ENCODE measurements at places on chromosomes 1 and 21.
A peak's percentile ranks its signal among the peaks of the same experiment; 100 is the strongest.

DNA sequence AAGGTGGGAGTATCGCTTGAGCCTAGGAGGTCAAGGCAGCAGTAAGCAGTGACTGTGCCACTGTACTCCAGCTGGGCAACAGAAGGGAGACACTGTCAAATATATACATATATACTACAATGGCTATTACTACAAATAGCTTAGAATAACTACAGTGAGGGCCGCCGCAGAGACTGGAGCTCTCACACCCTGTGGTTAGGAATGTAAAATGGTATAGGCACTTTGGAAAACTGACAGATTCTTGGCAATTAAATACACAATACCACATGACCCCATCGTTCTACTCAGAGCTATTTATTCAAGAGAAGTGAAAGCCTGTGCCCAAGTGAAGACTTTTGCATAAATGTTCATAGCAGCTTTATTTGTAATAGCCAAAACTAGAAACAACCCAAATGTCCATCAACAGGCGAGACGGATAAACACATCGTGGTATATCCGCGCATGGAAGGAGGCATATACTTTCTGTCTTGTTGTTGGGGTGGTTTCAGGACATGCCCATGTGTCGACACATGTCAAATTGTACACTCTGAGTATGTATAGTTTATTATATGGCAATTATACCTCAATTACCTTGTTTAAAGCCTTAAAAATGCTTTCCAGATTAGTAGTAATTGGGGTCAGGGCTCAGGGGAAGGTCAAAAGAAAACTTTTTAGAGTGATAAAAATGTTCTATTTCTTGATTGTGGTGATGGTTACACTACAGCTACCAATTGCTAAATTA is 123.4 kb downstream of the RIPK4 start:
- DNase-seq = no peak

DNA sequence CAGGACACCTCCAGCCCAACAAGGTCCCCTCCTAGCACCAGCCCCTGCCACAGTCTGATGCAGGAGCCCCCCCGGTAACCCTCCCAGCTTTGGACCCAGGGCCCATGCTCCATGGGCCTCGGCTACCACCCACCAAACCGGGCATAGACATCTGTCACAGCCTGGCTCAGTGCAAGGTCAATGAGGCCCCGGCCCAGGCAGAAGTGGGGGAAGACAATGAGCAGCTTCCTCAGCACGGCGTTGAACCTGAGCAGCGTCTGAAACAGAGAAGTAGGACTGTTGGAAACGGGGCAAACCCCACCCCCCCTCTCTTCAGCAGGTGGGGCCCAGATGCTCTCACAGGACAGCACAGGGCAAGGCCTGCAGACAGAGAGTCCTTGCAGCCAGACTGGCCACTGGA is 101.9 kb upstream of the GCLM start:
- DNase-seq = no peak

- DNase-seq = no peak
Observed at GRCh38 chr1:238777551-238777950, 608.8 kb upstream of the CHRM3 start.

- DNase-seq = peak; percentile 41
Observed at GRCh38 chr1:62508187-62508758, 71.4 kb downstream of the USP1 start.

DNA sequence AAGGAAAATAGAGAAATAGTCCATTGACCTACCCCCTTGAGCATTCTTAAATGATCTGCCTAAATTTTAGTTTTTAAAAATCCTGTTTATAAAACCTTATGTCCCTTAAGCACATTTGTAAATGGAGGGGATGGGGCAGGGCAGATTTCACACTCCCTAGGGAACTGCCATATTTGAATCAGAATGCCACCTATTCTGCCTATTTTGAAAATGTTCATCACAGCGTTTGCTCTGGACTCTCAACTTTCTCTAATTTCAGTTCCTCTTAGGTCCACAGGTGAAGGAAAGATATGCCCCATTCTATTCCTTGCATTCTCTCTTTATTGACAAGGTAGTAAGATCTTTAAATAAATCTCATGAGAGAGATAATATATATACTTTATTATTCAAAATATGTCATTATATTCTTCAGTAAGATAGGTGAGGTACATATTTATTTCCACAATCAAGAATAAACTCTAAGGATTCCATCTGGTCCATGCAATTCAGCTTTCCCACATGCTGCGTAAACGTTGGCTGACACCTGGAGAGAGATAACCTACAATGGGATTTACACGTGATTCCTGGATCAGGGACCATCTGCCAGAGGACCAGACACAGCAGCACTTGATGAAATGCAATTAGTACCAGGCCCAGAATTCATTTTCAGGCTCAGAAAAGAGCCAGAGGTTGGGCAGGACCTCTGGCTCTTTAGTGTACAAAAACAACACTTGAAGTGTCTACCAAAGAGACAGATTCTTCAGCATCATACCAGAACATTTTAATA is 1.2 kb upstream of the LPGAT1 start:
- no peak for DNase-seq

All from KBM-7 (cell line).